Amygdala (tissue), 56 donors: ENCODE measurements at places on chromosomes 6 and 20.

DNA sequence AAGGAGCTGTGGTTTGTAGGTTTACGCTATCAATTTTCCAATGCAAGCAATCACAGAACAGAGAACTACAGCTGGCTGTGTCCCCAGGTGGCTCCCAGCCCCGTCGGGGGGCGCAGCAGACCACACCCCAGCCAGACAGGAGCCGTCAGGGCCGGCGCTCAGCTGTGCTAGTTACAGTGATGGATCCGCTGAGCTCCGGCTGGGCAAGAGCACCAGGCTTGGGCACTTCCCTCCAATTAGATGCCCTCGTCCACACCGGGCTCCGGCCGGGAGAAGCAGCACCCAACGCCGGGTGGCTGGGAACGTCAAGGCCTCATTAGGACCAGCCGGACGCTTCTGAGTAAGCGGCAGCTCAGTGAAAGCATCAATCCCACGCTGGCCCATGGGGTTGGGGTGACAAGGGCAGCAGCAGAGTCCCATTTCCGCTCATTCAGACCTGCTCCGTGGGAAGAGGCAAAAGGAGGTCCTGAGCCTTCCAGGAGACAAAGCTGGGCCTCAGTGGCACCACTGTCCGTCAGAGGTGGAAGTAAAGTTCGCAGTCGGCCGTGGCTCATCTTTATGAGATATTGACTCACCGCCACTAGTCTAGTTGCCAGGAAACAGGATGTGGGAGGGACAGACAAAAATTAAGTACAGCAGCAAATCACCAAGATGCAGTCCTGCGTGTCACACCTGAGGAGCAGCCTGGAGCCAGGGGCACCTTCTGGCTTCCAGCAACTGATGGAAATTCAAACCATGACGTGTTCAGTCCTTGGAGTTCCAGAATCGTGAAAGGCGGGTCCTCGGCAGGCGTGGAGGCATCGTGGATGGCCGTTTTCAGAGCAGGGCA, 164.1 kb downstream of the TAF4 start:
- DNase-seq: no peak

DNA sequence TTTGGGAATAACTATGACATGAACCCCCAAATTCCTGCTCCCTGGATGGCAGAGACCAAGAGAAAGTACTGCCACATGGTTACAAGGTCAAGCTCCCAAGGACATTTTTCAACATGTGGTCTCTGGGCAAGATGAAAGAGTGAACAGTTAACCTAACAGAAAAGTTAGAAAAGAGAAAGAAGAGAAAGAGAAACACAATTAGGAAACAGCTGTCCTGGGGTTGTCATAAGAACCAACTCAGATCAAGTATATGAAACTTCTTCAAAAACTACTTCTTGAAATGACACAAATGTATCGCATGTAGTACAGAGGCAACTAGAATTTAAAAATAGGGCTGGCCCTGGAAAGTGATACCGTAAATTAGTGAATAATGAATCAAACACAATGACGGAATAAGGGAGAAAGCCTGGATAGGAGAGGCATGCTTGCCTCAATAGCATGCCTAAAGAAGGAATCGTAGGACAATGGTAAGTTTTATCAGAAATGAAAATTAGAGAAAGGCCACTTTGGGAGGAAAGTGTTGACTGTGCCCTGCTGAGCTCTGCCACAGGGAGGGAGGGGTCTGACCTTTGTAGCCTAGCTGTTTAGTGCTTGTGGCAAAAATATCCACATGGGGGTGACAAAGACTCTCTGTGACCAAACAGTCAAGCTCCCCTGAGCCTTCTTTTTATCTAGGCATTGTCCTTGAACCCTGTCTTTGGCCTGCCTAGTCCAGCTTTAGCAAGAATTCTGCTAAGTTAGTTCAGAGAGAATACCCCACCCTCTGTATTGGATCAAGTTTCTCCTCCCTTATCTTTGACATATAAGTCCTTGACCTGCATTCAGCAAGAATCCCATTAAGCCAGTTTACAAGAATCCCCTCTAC, 4.3 kb upstream of the DCBLD1 start:
- peak; percentile 1 for DNase-seq

DNA sequence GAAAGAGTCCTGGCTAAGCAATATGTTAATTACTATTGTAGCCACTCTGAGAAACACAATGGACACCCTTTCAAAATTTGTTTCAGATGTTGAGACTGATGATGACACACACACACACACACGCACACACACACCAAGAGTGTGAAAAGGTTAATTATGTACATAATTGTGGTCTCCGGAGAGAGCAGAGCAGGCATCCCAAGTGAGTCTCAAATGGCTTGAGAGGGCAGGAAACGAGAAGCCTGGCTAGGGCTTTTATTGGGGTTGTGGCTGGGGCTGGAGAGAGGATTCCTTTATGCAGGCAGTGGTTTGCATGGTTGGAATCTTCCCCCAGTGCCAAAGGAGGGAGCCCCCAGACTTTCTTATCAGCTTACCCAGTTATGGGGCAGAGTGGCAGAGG, 38.2 kb upstream of the NKX2-4 start:
- no peak for DNase-seq

DNA sequence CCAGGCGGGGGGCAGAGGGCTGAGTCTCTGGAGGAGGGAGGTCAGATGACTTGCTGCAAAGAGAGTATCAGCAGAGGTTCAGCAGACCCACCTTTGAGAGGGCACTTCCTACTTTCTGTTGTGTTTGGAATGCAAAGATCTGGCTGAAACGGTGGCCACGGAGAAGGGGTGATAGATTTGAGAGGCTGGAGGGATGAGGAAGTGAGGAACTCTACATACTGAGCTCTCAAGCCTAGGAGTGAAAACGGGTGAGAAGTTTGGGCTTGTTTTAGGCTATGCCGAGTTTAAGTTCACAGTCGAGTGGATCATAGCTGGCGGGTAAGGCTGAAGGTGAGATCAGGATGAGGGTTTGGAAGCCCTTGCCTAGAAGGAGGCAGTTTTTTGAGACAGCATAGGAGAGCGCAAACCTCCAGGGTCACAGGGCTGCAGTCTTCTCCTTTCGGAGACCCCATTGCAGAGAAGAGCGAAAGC, 477 bp upstream of the ITPA start:
- no peak for DNase-seq

GRCh38 chr20:21137078-21137477, 11.2 kb downstream of the KIZ start:
- no peak for DNase-seq

DNA sequence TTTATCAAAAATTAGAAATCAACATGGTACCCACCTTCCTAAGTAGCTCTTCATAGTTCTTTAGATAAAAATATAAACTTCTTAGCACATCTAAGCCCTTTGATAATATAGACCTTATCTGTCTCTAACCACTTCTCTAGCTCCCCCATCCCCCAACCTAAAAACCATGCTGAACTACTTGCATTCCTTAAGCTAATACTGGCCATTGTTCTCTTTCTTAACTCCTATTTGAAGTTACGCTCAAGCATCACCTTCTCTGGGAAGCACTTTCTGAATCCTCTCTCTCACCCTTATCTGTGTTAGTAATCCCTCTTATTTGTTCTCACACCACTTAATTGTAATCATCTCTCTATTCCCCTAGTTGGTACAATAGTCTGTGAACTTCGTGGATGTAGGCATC, 153.0 kb downstream of the PHF3 start:
- DNase-seq: no peak
